ENCODE measurements at places on chromosomes 3 and 15.

DNA sequence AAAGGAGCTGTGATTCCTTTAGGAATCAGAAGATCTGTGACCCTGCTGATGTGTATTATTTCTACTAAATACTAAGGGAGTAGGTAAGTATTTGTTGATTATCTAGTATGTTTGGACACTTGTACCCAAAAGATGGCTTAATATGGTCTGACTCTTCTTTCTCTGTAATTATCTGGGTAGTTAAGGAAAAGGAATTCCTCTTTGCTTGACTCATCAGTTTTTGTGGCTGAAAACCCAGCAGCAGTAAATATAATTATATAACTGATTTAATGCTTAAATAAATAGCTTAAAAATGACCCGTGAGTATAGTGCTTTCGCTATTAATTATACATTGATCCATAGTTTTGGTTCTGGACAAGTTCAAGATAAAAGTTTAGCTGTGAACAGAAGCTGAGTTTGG is 155.8 kb downstream of the LRTM1 start:
- no peak for DNase-seq

GRCh38 chr3:125375950-125376679 is 990 bp upstream of the ZNF148 start:
- peak; percentile 20 for DNase-seq

DNA sequence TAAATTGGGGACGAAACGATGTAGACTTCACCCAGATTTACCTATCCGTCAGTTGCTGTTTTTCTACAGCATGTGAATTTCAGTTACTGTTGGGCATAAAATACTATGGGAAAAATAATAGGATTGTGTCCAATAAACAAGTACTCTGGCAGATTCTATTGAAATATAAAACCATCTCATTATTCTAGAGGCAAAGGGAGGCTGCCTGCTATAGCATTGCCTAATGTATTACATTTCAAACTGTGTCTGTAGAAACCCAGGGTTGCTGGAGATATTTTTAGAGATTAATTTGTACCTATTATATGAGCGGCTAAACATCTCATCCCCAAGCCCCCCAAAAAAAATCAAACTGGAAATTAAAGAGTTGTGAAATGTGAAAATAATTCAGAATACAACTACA is 159.6 kb upstream of the IL12A start:
- DNase-seq, result no peak

DNA sequence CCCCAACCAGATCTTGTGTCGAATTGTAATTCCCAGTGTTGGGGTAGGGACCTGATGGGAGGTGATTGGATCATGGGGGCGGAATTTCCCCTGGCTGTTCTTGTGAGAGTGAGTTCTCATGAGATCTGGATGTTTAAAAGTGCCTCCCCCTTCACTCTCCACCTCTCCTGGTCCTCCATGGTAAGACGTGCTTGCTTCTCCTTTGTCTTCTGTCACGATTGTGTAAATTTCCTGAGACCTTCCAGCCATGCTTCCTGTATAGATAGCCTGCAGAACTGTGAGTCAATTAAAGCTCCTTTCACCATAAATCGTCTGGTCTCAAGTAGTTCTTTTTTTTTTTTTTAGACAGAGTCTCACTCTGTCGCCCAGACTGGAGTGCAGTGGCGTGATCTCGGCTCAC is 42.3 kb downstream of the NR1D2 start:
- no peak for DNase-seq

DNA sequence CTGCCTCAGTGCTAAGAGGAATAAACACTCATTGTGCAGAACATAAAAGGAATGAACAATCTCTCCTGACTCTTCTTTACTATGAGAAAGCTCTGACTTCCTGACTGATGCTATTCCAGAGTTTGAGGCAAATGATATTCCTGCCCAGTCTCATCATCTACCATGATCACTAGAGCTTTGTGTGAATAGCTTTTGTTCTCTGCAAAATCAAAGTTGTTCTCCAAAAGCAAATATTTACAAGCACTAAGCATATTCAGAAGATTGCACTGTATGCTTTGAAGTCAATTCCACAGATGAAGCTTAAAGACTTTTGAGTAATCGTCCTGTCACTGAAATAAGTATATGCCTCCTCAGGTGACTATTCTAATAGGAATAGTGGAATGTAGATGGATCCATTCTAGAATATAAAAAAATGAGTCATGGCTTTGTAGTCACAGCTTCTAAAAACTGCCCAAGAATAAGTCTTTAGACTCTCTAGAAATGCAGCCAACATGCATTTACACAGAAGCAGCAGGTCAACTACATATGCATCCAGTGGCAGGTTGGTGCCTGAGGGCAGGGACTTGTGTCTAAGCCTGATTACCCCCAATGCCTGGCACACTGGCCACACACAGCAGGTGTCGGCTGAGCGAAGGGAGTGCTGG is 34.6 kb downstream of the TNFAIP8L3 start:
- DNase-seq, result no peak

DNA sequence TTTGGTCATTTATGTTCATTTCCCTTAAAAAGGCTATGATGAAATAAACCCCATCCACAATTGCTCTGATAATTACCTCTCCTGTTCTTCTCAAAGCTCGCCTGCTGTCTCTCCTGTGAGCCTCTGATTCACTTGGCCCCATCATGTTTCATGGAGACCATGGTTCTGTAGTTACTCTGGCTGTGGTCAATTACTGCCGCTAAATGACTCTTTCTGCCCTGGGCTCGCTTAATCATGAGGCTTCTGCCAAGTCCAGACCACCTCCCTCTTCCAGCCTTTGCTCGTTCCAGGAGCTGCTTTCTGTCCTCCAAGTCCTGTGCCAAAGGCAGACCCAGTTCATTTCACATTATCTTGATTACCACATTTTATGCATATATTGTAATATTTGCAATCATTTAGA is 91.9 kb downstream of the THSD4 start:
- no peak for DNase-seq

GRCh38 chr3:45124352-45124751 is 21.8 kb downstream of the CDCP1 start:
- no peak for DNase-seq

GRCh38 chr3:142148044-142148791 is 1.1 kb downstream of the TFDP2 start:
- DNase-seq, result no peak

DNA sequence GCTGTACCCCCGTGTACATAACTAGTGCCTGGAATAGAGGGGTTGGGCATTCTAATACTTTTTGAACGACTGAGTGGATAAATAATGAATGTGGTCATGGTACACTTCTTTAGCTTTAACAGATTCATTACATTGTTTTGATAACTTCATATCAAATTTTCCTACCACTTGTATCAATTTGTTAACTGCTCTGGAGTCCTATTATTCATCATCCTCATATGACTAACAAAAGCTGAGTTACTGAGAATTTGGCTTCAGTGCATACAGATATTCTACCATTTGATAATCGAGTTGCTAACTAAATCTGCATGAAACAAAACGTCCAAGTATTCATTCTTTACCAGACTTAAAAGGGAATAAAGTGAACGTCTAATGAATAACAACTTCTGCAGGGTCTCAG is 31.7 kb downstream of the FRMD5 start:
- no peak for DNase-seq

Measured in NCI-H2081 treated with DMSO at 0.1 percent for 48 hours (cell line).